Esophagus squamous epithelium (tissue), 5 donors: ENCODE measurements at places on chromosomes 1 and 21.

GRCh38 chr1:21761052-21761451, 21.9 kb downstream of the USP48 start:
- no peak for DNase-seq

GRCh38 chr1:154866257-154867063, 3.6 kb downstream of the KCNN3 start:
- no peak for DNase-seq

DNA sequence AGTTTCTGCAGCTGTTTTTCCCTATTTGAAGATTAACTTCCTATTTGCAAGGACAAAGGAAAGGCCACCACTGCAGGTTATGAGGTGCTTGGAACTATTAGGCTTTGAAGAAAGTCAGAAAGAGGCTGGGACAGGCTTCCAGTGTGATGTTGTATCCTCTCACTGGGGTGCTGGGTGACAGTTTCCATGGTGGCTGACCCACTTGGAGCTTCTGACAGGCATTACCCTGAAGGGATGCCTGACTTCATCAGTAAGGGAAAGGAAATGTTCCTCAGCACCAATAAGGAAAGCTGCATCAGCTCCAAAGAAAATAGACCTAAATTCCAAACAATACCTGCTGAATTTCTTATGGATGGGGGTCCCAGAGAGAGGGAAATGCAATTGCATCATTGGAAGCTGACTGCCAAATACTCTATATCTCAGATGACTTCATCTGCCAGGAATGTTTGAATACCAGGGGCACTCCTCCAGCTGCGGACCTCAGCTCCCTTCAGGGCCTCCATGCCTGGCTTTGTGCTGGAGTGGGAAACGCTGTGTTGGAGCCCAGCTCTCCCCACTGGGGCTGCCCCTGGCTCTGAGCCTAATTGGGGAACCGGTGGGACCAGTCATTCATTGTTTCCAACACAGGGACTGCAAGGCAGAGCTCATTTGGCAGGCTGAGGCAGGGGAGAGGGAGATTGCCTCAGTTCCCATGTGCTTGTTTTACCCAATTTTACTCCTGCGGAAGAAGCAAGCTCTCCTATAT, 76.6 kb downstream of the RGL1 start:
- DNase-seq, result no peak

- DNase-seq, result no peak
Observed at GRCh38 chr1:236416165-236416564, 22.1 kb downstream of the EDARADD start.

GRCh38 chr1:171911506-171911905, 70.2 kb downstream of the DNM3 start:
- no peak for DNase-seq
